Neural progenitor cell (in vitro differentiated cells): ENCODE measurements at places on chromosomes 12 and 14.

- DNase-seq = no peak
These were observed 1.7 kb downstream of the YY1 start for GRCh38 chr14:100240668-100241032.

- no peak for DNase-seq
These were observed 151.8 kb upstream of the HMGA2 start for GRCh38 chr12:65672441-65672840.

DNA sequence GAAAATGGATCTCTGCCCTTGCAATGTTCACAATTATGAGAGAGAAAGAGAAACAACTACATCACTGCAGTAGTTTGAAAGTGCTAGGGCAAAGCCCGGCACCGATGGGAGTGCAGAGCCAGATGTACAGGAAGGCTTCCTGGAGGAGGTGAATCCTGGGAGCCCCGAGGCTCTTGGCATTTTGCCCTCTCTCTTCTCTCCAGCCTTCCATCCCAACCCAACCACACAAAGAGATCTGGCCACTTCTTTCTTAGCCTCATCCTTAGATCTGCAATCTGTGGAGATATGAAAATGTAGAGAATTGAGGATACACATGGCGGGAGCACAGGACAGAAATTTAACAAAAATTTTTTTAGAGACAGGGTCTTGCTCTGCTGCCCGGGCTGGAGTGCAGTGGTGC lies 3.3 kb upstream of the PAPLN start:
- no peak for DNase-seq

GRCh38 chr12:123131291-123131832 lies 19.5 kb downstream of the PITPNM2 start:
- no peak for DNase-seq

DNA sequence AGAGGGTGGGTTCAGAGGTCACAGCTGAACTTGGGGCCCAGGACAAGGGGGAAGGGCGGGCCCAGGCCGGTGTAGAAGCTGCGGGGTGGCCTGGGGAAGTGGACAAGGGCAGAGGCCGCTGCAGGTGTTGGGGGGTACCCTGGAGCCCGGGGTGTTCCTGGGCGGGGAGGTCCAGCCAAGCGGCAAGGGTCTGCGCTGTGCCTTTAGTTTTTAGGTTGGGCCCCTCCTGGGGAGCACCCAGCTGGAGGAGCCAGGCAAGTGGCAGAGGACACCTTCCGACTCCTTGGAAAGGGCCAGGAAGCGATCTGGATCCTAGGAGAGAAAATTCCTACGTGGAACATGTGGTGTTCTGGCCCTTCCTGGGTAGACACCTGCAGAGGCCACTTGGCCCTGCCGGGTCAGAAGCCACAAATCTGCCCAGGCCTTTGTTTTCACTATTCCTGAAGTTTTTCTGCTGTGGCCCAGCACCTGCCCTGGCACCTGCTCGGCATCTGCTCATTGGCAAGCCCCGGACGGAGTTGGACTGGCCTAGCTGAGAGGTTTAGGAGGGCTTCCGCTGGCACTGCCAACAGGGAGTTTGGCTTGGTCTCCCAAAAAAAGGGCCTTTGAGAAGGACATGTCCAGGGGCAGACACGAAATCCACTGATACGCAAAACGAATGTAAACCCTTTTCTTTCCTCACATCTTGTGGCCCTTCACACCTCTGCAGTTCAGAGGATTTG lies 61.1 kb downstream of the SMUG1 start:
- DNase-seq = no peak
